Fibroblast of the aortic adventitia (primary cell): ENCODE measurements at places on chromosomes 4 and X. TPM values are rescaled to one million over a fixed set of nuclear protein-coding genes. Genes with fewer than 3 reads are reported as not detected.

TNMD gene
- 0.90 TPM in 1 of 2 replicates, not detected in the other for total RNA-seq

PPP4R3C gene
- not detected in 2 replicates for total RNA-seq

- no peak for DNase-seq
Observed at GRCh38 chrX:10206317-10206716, 49.5 kb downstream of the CLCN4 start.

DNA sequence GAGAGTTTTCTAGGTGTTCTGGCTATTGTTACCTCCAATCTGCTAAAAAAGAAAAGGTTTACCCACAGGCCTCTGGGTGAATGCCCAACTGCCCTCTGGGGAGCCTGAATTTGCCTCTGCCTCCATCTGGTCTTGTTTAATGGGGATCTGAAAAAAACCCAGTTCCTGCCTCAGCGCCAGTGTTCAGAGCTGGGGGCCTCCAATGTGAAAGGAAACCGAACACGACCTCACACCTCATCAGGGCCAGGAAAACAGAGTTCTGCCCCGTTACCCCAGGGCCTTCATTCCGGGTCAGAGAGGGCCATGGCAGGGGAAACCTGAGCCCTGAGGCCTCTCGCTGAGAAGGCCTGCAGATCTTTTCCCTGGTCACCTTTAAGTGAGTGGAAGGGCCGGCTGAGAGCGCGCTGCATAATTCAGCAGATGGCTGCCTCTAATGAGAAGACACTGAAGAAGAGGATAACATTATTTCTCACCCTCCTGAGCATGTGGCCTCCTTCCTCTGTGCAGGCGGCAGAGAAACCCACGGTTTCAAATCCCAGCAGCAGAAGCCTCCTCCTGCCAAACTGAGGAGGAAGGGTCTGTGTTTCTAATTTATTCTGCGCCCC lies 6.8 kb downstream of the SEPTIN6 start:
- DNase-seq, result peak; percentile 65

DNA sequence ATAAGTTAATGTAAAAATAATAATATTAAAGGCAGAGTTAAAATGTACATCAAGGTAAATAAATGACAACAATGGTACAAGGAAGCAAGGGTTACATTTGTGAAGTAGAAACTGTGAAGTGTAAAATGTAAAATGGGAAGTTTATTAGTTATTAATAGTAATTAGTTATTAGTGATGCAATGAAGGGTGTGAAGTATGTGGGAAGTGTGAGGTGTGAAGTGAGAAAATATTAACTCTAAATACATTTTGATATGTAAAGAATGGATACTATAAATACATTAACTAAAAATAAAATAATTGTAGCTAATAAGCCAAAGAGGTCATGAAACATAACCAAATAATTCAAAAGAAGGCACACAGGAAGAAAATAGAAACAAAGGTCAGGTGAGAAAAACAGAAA lies 316.4 kb downstream of the GBA3 start:
- no peak for DNase-seq

DNA sequence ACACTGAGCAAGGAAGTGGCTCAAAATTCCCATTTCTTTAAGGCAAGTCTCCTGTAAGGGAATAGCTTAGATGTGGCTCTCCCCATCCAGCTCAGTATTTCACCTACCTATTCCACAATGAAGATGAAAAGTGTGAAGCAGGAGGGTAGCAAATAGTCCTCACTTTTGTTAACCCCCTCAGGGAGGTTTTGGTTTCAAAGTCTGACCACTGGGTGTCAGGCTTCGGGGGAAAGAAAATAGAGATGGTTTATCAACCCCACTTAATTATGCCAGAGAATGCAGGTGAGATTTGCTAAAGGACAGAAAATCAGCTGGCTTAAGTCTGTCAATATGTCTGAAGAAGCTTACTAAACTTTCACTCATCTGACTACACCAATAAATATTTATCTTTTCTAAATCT lies 69.5 kb downstream of the DHX15 start:
- no peak for DNase-seq

GLUD2 gene
- 1.4 and 5.4 TPM in 2 replicates for total RNA-seq

DNA sequence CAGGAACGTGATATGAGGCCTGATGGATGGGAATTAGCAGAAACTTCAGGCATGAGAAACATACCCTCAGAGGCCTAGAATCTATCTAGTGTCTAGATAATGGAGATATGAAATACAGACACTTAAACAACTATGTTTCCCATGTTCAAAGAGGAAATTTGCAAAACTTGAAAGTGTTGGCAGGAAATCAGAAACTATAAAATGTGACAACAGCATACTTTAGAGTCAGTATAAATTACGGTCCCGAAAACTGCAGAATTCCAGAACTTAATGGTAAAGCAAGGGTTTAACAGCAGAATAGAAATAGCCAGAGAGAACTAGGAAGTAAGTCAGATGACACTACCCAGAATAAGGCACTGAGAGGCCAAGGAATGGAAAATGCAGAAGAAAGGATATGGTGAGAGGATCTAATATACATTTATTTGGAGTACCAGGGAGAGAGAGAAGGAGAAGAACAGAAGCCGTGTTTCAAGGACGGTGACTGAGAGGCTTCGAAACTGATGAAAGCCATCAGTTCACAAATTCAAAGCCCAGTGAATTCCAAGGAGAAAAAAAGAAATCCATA lies 7.4 kb downstream of the HTT-AS start:
- no peak for DNase-seq

GRCh38 chr4:101229116-101229515 lies 118.2 kb downstream of the PPP3CA start:
- peak; percentile 64 for DNase-seq

PSAPL1 gene
- total RNA-seq, result not detected in 2 replicates

SPP1 gene
- 0.72 and 11.9 TPM in 2 replicates for total RNA-seq

- peak; percentile 6 for DNase-seq
Observed at GRCh38 chrX:132444936-132445335, 43.9 kb downstream of the MBNL3 start.

DNA sequence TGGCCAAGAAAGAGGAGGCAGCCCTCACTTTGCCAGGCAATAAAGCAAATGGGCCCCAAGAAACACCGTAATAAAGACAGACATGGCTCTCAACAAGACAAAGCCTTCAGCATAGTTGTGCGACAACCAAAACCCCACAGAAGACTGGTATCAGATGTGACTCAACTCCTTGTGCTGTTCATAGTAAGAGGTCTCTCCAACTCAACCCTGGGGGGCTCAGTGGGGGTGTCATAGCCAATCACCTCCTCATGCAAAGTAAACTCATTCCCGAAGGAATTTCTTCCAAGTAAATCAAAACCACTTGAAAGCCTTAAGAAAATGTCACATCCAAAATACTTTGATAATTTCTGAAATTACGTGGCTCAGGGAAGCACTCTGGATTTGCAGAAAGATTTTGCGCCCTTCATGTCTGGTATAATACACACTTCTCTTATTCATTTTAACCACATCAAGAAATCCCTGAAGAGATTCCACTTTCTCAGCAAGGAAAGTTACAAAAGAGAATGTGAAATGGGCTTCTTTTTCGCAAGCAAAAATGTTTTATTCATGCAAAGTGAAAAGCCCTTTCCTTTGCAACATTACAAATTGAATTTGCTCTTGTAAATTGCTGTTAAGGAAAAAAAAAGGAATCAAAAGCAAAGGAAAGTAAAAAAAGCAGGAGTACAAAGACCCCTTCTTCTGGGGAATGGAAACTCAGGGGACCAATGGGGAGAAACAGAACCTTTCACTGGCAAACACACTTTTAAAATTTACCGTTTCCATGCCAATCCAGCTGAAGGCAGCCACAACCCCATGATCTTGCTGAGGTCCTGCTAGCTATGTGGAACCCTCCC lies 137.4 kb downstream of the NSUN7 start:
- no peak for DNase-seq

LDOC1 gene
- total RNA-seq, result 6.9 and 12.3 TPM in 2 replicates

ADAMTS3 gene
- total RNA-seq, result 5.0 and 20.3 TPM in 2 replicates

CCDC110 gene
- total RNA-seq, result 4.2 and 5.4 TPM in 2 replicates

GRCh38 chr4:176767183-176767582 lies 25.5 kb downstream of the VEGFC start:
- peak; percentile 82 for DNase-seq

FGA gene
- not detected in 2 replicates for total RNA-seq
